Lower leg skin (tissue), 4 donors: ENCODE measurements at places on chromosomes 5 and 9. TPM values are rescaled to one million over a fixed set of nuclear protein-coding genes. Genes with fewer than 3 reads are reported as not detected.
A peak's percentile ranks its signal among the peaks of the same experiment; 100 is the strongest.

DNA sequence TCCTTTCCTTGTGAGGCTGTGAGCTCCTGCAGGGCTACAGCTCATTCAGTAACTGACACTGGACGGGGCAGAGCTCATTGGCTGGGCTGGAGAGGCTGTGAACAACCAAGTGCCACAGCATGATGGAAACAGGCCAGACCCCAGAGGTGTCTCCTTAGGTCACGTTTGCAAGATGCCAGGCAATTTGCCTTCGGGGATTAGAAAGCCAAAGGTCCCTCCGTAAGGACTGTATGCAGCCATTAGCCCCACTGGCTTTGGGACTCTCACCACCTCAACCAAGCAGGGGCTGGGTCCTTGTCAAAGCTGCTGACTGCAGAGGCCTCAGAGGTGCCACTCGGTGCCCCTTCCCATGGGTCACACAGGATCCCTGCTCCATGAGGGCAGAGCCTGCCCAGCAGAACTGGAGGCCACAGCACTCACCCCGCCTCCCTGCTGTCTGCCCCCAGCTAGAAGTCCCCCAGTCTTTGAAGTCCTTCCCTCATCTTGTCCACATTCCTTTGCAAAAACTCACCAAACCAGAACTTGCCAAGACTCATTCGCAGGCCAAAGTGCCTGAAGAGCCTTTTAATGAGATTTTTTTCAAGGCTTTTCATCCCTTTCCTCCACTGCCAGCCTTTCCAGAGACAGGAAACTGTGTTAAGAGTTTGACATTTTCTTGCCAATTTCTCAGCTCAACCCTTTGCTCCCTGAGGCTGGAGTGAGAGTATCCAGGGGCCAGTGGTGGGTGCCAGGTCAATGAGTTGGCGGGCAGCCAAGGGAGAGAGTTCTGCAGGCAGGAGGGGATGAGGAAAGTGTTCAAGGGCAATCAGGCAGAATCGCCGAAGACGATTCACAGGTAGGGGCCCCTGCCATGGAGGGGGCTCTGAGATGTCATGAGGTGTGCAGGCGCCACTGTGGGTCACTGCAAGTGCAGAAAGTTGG is 39.7 kb upstream of the SLC25A51 start:
- DNase-seq = no peak

DNA sequence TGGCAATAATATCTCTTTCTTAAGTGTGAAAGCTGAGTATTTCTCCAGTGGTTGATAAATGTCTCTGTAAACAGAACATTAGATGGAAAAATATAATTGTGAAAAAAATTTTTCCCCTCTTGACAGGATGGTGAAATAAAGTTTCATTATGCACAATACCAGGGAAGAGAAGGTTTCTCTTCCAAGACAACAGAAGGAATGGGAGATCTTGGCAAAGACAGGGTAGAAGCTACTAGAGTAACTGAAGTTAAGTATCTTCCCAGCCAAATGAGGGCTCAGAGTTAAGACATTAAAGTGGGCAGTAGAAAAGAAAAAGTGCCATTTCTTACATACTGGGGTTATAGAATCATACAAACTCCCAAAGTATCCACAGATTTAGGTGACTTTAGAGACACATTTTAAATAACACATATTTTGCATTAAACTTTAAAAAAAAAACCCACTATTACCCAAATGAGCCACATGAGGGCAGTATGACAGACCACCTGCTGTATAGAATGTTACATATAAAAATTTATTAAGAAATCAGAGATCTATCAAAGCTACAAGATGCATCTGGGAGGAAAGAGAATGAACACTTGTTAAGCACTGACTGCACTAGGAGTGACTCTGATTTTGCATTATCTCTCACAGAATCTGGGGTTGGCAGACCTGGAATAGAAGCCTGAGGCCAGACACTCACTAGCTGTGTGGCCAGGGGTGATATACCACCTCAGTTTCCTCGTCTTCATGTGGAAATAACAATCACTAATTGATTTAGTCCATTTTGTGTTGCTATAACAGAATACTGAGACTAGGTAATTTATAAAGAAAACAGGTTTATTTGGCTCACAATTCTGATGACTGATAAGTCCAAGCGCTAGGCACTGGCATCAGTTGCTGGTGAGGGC is 98.5 kb downstream of the ARSB start:
- DNase-seq = no peak

- no peak for DNase-seq
Observed at GRCh38 chr5:170523142-170523551, 19.3 kb downstream of the KCNIP1 start.

DNA sequence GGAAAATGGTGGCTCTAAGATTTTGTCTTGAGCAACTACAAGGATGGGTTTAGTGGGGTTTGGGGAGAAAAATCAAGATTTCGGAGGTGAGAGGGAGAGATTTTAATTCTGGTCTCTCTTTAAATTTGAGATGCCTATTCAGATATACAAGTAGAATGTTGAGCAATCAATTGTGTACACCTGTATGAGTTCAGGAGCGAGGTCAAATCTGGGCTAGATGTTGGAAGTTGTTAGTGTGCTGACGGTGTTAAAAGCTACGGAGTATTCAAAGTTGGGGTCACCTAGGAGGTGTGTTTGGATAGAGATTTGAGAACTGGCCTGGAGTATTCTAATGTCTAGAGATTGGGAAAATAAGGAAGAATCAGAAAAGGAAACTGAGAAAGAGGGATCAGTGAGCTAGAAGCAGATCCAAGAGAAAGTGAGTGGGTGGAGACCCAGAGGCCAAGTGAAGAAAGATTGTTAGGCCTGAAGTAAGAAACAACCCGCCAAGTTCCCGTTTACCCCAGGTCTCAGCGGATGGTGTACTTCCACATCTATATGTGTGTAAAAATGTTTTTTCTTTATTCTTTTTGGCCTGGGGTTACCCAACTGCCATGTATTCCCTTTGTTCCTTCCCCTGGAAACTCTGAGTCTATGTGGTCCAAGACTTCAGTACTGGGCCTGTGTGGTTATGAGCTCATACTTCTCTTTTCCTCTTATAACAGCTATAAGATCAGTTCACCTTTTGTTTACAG is 11.9 kb upstream of the ARHGAP26 start:
- no peak for DNase-seq

GRCh38 chr9:92650839-92651621 is 18.9 kb downstream of the IPPK start:
- DNase-seq = peak; percentile 68

GRCh38 chr9:83511051-83511450 is 27.1 kb downstream of the FRMD3 start:
- no peak for DNase-seq

DNA sequence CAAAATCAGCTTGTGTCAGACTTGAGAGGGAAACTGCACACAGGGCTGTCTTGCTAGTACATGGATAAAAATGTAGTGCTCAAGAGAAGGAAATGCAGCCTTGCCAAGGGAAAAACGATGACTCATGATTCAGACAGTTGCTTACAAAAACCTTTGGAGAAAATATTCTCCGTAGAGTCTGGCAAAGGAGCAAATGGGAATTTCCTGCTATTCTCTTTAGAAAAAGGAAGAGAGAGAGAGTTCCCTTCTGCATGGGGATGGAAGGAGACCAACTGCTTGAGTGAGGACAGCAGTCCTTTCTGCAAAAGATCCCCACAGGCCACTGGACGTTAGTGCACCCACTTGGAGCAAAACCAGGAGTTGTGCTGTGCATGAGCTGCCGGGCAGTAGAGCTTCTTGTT is 7.6 kb downstream of the IFNB1 start:
- DNase-seq = no peak

DNA sequence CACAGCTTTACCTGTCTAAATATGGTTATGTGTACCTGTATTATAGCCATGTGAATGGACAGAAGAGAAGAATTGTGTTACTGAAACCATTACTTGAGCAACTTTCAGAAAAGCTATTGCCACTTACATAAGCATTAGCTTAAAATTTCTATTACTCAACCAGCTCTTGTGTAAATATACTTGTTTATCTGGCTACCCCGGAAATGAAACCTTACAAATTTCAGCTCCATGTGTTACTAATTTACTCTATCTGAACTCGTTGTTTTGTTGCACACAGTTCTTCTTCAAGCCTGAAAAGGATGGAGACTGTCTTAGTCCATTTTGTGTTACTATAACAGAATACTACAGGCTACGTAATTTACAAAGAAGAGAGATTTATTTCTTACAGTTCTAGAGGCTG is 22.5 kb upstream of the ADAMTSL1 start:
- DNase-seq = no peak

- peak; percentile 45 for DNase-seq
Observed at GRCh38 chr5:151694035-151694485, 7.3 kb upstream of the SPARC start.

Gene TMEM171
- total RNA-seq = not detected

Gene LECT2
- not detected for total RNA-seq

Gene COL15A1
- 2.3 TPM for total RNA-seq
